NCI-H1930 (cell line): ENCODE measurements at places on chromosomes 4 and X.

DNA sequence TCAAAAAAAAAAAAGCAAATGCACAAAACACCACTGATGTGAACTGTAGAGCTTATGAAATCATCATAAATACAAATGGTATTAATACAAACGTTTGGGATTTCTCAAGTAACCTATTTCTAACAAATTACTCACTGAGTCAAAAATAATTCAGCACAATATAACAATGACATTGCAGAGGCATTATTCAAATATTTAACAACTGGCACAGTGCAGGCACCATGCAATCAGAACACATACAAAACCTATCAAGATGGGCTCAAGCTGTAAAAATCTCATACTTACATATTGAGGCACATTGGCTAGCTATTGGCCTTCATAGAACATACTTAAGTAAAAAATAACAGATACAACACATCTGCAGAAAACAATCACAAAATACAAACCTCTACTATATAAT, 81.1 kb downstream of the LRBA start:
- DNase-seq, result no peak

DNA sequence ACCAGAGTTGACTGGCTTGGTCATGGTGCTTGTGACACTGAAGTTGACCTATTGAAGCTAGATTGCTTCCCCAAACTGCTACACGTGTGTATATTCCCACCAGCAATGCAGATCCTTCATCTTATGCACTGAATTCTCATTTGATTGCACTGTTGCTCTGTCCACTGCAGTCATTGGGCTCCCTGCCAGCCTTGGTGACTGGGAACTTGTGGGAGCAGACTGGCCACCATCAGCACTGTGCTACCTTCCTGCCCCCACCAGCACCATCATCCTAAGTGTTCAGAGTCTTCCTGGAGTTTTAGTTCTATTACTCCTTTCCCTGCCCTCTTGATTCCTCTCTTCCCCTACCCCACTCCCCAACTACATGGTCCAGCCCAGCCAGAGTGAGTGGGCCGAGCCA, 117.7 kb upstream of the PRPS2 start:
- no peak for DNase-seq

DNA sequence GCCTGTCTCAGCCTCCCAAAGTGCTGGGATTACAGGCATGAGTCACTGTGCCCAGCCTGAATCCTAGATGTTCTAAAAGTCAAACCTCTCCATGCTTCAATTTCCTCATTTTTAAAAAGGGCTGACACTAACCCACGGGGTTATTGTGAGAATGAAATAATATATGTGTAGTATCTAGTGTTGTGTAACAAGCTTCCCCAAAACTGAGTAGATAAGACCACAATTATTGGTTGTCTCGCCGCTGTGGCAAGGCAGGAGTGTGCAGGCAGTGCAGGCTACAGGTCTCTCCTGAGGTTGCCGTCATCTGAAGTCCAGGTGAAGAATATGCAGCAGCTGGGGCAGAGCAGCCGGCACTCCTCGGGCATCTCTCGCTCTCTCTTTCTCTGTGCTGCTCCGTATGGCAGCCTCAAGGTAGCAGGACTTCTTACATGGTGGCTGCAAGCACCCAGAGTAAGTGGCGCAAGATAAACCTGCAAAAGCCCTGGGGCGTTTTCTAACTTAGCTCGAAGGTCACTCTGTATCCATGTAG, 30.9 kb downstream of the RAB33B start:
- DNase-seq, result no peak

DNA sequence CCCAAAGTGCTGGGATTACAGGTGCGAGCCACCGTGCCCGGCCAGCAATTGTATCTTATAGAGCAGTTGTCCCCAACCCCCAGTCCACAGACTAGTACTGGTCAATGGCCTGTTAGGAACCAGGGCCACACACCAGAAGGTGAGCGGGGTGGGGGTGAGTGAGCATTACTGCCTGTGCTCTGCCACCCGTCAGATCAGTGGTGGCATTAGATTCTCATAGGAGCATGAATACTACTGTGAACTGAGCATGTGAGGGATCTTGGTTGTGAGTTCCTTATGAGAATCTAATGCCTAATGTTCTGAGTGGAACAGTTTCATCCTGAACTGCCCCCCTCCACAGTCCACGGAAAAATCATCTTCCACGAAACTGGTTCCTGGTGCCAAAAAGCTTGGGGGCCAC, 328.0 kb upstream of the BOD1L1 start:
- no peak for DNase-seq

GRCh38 chrX:41259516-41259915, 74.4 kb upstream of the DDX3X start:
- no peak for DNase-seq

GRCh38 chr4:94504545-94504944, 52.8 kb downstream of the PDLIM5 start:
- no peak for DNase-seq

GRCh38 chr4:113758372-113758771, 3.2 kb downstream of the CAMK2D start:
- no peak for DNase-seq

- no peak for DNase-seq
Observed at GRCh38 chr4:102757681-102758080, 3.1 kb downstream of the MANBA start.

DNA sequence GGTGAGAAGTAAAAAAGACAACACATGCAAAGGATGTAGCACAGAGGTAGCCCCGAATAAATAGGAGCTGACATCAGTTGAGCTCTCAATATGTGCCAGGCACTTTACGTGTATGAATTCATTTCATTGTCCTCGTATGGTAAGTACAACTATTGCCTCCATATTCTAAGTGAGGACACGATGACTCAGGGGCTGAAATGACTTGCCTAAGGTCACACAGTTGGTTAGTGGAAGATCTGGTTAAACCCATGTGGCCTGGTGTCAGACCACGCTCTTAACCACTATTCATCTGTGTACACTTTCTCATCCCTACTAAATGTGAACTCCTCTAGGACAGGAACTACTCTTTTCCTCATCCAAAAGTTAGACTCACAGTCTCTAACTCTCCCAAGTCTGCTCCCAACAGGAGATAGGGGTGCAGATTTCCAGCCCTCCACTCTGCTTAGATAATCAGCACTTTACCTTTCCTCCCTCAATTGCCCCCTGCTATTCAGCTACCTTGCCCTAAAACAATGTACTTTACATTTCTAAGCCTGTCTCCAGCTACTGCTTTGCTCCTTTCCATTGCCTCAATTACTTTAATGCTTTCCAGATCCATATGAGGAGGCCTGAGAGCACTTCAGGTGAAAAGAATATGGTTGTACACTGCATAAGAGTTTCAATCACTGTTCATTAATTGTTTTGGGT, 58.8 kb upstream of the LHFPL1 start:
- DNase-seq, result no peak

DNA sequence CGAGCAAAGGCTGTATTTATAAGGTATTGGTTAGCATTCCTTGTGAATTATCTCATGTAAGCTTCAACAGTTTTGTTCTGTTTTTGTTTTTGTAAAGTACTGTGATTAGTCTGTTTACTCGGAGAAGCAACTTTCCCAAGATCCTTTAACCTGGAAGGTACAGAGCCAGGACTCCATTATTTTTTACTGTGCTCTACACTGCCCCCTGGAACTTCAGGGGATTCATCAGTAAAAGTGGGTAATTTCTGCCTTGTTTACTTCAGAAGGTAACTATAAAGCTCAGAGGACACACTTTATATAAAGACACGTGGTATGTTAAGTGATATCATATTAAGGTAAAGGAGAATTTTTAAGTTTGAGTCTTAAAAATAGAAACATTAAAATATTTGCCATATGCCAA, 124.9 kb downstream of the IQCM start:
- no peak for DNase-seq

DNA sequence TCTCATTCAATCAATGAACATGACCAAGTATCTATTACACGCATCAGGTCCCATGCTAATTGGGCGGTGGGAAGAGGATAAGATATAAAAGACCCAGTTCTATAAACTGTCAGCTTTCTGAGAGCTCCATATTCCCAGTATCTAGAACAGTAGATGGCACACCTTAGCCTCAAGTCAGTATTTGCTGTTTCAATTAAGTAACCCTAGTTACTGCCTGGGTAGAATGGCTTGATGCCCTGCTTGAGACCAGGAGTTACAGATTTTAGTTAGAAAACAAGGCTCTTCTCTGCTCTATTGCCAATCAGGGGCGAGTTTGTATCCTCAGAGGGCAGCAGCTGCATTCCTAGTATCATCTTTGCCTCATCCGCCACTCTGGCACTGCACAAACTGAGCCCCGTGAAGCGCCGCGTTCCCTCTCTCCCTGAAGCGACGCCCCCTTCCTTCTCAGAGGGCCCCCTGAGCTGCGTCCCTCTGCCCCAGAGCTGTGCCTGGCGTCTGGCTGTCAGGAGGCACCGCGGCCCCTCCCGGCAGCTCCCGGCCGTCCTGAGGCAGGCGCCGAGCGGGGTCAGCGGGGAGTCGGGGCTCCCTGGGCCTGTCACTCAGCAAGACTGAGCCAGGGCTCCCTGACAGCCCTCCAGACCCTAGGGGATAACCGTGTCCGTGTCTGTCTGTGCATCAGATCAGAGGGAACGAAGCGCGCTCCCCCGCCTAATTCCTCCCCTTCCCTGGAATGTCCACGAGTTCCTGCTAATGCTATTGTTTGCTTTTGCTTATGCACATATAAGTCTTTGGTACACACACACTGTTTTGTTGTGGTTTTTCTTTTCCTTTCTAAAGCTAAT, 212.4 kb upstream of the TTC29 start:
- no peak for DNase-seq

DNA sequence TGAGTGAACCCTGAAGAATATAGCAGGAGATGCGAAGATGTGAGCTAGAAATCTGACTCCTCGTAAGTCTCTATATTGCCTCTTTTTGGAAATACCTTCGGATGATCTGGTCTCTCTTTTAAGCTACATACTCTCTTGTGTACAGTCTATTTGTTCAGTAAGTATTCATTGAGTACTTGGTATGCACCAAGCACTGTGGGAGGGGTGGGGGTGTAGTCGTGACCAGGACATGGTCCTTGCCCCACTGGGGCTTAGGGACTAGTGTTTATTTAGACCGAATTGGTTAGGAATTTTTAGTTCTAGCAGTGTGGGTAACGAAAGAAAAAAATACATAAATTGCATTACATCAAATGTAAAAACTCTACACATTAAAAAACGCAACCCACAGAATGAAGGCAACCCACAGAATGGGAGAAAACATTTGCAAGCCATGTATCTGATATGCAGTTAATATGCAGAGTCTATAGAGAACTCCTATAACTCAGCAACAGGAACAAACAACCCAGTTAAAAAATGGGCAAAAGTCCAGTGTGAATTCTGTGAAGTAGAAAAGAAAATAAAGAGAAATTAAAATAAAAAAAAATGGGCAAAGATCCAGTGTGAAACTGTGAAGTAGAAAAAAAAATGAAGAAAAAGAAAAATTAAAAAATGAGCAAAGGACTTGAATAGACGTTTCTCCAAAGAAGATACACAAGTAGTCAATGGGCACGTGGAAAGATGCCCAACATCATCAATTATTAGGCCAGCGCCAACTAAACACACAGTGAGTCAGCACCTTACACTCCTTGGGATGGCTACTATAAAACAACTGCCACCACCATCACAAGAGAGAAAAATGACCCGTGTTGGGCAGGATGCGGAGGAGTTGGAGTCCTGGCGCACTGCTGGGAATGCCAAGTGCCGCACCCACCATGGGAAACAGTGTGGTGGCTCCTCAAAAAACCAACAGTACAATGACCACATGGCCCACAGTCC, 43.8 kb downstream of the RGS12 start:
- DNase-seq, result no peak

DNA sequence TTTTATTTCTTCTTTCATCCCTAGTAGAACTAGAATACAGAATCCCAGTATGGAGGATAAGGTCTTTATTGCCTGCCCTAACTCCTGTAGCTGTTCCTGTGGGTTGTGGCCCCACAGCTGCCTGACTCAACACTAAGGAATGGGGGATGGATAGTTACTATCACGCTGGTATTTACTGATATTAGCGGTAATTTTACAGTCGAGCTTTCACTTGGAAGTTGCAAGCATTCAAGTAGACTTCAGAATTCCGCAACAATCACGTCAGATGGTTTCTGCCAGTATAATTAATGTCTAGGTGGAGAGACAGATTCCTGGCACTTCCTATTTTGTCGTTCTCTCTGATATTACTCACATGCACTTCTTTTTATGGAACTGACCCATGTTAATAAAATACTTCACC, 489.8 kb downstream of the PABPC4L start:
- DNase-seq, result no peak

GRCh38 chrX:154714925-154715324, 36.0 kb downstream of the GAB3 start:
- peak; percentile 22 for DNase-seq

GRCh38 chr4:16075061-16075460, 8.8 kb downstream of the PROM1 start:
- DNase-seq, result no peak

DNA sequence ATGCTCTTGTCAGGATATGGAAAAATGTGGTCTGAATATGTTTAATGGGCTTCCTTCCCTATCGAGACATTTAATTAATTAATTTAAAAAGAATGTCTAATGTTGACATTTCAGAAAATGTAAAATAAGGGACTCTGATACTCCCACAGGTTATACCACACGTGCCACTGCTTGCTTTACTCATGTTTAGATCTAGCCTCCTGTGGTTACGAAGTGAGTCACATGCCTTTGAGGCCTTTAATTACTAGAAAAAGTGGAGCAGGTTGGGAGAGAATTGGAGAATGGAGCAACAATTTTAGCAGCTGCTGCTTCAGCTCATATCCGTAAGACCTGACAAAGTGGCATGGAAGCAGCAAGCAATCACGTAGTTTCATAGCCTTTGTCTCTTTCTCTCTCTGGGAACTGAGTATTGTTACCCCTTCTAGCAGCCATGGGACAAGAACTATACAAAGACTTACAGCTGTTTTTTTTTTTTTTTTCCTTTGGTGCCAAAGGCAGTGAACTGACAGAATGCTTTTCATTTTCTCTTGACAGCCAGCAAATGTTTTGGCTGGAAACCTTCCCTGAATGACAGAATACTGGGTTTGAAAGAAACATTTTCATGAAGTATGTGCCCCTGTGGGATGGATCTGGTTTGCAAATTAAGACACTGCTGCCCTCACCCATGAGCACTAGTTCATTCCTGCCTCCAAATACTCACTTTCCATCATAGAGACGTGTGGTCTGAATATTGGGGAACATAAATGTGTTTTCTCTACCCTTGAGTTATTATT, 355.1 kb upstream of the PABPC5 start:
- DNase-seq, result no peak

GRCh38 chr4:4594285-4594920, 52.6 kb upstream of the STX18 start:
- no peak for DNase-seq

GRCh38 chrX:106178826-106179225, 10.7 kb downstream of the PWWP3B start:
- no peak for DNase-seq

DNA sequence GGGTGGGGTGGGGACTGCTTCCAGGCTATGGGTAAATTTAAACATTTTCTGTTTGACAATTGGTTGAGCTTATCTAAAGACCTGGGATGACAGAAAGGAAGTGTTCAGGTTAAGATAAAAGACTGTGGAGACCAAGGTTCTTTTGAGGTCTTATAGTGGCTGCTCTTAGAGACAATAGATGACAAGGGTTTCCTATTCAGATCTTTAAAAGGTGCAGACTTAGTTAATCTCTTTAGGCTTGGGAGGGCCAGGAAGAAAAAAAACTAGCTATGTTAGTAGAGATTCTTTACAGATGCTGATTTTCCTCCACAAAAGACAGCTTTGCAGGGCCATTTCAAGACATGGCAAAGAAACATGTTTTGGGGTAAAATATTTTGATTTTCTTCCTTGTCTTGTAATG, 972.5 kb downstream of the CCSER1 start:
- DNase-seq, result no peak

- no peak for DNase-seq
Observed at GRCh38 chr4:101238706-101239105, 108.6 kb downstream of the PPP3CA start.
